ENCODE measurements at places on chromosomes 5 and 9.

DNA sequence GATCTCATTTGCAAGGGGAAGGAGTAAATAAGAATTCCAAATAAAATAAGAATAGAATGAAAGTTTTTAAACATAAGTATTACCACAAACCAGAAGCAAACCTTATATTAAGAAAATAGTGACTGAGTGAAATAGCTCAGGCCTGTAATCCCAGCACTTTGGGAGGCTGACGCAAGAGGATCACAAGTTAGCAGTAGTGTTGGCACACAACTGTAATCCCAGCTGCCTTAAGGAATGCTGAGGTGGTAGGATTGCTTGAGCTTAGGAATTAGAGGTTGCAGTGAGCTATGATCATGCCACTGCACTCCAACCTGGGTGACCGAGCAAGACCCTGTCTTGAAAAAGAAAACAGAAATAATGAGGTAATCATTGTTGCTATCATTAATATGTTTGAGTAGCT, 47.0 kb downstream of the APC start:
- DNase-seq = no peak

DNA sequence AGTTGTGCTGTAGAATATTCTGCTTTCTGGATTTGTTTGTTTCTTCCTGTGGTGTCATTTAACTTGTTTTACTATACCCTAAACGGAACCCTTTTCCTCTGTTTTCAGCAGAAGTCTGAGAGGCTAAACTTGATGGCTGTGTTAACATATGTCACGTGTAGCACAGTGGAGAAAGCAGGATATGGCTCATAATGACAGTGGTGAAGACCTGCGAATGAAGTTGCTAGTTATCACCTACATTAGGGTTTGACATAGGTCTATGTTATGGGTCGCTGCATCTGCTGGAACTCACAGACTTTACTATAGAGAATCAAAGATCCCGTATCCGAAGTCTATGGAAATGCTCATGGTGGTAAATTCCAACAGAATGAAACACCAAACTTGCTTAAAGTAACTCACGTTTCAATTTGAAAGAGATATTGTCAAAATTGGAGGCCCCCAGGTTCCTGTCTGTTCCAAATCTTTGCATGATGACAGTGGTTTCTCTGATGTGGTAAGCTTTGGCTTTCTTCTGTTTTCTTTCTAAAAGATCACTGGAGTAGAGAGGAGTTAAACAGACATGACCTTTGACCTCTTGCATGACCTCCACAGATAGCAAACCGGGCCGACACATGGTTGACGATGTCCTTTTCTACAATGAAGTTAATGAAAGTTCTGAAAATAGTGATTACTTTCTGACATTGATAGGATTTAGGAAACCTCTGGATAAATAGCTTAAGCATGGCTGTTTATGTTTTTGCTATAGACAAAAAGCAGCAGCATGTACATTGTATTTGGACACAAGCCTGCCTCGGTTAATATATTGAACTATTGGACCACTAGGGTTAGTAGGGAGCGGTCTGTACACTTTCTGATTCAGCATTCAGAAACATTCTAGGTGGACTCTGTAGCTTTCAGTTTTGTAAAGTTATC, 3.1 kb upstream of the CATSPER3 start:
- DNase-seq = no peak

GRCh38 chr5:16784088-16784487, 152.0 kb downstream of the MYO10 start:
- no peak for DNase-seq

DNA sequence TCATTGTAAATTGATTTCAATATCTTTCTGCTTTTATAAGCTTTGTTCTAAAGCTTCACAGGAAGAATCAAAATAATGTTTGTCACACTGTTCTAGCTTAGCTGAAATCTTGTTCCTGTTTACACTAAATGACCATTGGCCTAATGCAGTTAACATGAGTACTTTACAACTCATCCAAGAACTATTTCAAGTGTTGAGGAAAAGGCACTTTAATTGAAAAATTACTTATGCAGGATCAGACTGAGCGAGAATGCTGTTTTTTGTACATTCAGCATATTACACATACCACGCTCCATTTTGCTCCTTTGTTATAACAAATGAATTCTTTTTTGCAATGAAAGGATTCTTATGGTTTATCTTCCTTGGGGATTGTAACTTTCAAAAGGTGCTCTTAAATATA, 22.4 kb upstream of the SMIM15 start:
- DNase-seq = no peak

- no peak for DNase-seq
These were observed 82.0 kb upstream of the TTC23L start for GRCh38 chr5:34756781-34757624.

GRCh38 chr5:171269717-171270116, 39.3 kb upstream of the TLX3 start:
- no peak for DNase-seq

DNA sequence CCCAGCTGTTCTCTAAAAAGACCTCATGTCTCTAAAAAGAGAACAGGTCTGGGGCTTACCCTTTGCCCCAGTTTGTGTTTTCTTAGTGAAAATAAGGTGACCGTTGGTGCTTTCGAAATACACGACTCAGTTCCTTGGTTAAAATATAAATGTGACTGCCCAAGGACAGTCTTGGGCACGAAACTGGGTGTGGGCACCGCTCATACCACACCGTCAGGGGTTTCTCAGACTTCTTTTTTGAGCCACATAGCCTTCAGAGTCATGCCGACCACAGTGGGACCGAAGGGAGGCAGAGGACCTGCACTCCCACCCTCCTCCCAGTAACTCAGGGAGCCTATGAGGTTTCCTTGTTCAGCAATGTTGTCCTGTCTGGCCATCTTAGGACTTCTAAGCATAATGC, 6.5 kb downstream of the SNX18 start:
- DNase-seq = no peak

DNA sequence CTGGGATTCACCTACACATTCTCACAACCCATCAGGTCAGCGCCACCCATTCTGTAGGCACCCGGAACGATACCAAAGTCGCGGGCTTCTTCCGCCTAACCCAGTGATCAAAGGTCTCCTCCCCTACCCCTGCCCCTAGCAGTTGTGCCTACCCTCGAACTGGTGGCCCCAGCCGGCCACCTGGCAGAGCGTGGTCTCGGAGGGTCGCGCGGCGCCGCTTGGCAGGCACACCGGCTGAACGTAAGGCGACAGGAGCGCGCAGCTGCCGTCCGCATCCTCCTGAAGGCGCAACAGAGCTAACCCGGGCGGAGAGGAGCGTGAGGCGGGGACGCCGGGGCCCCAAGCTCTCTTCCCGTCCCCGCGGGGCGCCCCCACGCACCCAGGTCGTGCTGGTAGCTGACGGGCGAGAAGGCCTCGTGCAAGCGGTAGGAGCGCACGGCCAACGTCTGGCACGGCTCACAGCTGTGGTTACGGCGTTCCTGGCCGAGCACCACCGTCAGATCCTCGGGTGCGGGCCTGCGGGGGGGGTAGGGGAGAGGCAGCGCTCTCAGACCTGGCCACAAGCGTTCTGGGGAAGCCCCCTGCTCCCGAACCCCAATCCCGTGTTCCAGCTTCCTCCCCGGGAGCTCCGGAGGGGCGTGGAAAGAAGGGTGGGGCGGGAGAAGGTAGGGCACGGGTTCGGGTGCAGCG, 2.8 kb upstream of the PFN3 start:
- no peak for DNase-seq

- no peak for DNase-seq
These were observed 1429.3 kb downstream of the EFNA5 start for GRCh38 chr5:106241409-106241808.

DNA sequence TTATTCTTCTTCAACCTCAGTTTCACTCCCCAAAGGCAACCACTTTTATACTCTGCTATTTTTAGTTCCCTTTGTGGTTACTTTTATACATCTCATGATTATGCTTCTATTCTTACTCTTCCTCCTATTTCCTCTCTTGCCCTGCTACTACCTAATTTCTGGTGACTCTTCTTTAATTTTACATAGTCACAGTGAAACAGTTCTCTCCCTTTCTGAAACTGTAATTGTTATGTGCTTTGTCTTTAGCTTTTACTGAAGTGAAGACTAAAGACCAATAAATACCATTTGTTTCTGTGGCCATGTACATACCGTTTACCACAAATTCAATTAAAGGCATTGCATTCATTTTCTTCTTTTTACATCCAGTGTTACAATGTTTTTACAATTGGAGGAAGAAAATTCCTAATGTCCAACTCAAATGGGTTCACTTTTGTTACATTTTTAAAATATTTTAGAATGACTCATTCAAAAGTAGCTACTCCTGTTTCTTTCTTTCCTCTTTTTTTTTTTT, 410.6 kb downstream of the PSAT1 start:
- DNase-seq = no peak
